ENCODE measurements at places on chromosomes 2 and 18.

DNA sequence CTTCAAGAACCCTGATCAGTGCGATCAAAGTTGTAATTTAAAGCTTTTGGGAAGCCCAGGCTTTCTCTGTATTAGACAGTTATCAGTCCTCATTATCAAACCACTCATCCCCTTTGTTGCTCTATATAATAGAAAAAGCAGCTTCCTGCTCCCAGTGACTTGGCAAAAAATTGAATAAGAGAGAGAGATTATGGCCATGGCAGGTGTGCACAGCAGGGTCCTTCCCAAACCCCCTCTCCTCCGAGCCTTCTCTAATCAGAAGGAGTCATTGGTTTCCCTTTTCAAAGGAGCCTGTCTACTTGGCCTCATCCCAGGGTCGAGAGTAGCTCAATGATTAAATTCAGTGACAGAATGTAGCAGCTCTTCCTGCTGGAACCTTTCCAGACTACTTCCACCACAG is 81.5 kb downstream of the SEMA4F start:
- no peak for DNase-seq

- DNase-seq = no peak
These were observed 21.6 kb downstream of the ADCY3 start for GRCh38 chr2:24898122-24899109.

DNA sequence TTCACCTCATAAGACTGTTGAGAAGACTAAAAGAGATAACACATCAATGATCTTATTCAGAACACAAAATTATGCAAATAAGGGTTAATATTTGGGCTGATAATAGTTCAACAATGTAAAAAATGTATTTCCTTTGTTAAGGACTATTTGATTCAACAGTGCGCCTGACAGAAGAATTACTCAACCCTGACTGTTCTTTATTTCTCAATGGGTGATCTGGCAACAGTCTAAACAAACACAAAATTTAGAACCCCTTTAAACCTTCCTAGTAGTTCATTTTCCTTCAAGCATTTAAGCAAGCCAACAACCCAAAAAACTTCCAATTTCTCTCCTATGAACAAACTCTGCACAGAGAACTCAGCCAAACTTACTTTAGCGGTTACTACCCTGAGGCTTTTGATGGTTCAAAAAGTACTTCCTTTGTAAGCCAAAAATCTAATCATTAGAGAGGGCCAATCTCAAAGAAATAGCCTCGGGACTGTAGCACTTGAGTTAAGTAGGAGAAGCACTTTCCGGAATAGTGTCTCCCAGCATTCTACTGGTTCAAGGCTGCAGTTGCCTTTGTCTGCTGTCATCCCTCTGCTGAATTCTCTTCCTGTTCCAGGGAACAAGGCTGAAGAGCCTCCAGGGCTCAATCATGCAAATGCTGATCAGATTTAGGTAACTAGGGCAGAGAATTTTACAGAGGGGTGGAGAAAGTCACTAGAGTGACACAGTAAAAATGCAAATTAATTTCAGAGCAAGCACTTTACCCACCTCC is 40.9 kb upstream of the MAPK4 start:
- no peak for DNase-seq

- DNase-seq = no peak
These were observed 108.7 kb downstream of the XRCC5 start for GRCh38 chr2:216217904-216218260.

DNA sequence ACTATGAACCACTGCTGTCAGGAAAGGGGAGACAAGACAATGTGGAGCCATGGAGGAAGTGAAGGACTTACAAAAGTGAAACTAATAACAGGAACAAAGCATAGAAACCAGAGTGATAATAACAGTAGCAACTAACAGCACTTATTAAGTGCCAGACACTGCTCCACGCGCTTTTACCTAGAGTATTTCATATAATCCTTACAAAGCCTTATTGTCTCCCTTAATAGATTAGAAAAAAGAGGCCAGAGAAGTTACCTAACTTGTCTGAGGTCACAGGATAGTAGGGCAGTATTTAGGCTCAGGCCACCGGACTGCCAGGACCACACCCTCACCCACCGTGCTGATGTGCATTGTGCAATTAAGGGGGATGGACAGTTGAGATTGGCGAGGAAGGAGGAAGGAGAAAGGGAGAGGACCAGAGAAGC is 98.6 kb upstream of the NFU1 start:
- DNase-seq = no peak

DNA sequence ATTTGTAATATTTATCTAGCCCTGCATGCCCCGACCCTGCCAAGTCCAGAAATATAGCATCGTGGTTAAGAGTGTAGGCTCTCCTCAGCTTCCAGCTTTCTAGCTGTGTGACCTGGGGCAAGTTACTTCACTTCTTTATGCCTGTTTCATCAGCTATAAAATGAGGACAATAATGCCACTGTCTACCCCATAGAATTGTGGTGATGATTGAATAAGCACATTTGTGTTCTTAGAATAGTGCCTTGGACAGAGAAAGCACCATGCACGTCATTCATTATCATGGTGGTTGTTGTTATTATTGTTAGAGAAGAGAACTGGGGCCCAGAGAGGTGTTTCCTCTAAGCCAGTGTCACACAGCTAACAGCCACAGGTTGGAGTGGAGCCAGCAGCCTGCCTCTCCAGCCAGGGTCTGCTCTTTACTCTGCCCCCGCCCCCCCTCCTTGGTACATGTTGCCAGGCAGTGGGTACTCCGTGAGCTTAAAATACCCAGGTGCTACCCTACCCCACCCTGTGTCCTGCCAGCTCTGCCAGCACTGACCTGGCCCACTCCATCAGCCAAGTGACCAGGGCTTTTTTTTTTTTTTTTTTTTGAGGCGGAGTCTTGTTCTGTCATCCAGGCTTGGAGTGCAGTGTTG is 202.1 kb downstream of the CTIF start:
- no peak for DNase-seq

- DNase-seq = no peak
These were observed 97.4 kb downstream of the TNS1 start for GRCh38 chr2:217905395-217905794.

DNA sequence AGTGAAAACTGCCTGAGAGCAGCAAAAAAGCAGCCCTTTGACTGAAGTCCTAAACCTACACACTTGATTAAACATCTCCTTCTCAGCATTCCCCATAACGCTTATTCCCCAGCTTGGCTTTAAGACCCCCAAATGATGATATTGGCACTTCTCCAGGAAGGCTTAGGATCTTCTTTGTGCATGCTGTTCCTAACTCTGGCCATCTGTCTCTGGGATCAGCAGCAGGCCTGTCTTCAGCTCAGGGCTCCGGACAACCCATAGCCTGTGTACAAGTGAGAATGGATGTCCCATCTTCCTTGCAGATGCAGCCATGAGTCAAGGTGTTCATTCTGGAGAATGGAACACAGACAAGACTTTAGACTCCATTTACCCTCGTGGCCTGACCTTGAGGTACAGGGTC is 81.6 kb upstream of the TMEM17 start:
- DNase-seq = no peak

- DNase-seq = no peak
These were observed 5.1 kb downstream of the ABCB11 start for GRCh38 chr2:169026056-169026455.

DNA sequence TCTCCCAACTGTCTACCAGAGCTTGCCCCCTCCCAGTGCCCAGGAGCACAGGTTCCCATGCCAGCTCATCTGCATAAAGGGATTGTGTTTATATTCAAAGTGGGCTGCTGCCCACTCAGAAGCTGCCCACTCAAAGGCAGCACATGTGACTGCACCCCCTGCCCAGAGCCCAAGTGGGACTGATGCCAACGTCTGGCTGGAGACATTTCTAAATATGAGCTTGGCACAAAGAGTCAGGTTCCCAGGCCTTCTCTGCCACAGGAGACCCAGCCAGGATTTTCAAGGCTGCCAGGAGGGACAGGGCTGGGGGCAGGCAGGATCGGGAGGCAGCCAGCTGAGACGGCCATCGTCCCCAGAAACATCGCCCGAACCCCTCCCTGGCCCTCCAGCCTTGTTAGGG is 67.1 kb downstream of the ZBTB7C start:
- no peak for DNase-seq

DNA sequence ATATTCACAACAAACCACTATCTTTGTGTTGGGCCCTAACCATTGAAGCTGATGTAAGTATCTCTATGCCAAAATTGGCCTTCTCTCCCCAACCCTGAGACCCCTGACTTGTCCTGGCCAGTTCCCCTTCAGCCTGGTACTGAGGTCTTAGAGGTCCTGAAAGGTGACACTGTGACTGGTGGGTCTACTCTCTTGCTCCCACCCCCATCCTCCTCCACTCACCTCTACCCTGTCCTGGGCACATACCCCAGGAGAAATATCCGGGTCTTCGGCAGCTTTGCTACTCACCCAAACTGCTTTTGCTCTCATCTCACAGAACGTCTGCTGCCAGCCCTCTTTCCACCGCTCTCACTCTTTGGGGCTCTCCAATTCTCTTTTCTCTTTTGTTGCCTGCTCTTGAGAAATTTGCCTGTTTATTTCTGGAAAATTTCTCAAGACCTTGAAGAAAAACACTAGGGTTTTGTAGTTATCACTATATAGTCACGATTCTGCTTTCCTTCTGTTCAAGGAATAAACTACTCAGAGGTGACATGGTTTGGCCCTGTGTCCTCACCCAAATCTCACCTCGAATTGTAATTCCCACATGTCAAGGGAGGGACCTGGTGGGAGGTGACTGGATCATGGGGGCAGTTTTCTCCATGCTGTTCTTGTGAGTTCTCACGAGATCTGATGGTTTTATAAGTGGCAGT is 133.8 kb upstream of the PKDCC start:
- DNase-seq = no peak

DNA sequence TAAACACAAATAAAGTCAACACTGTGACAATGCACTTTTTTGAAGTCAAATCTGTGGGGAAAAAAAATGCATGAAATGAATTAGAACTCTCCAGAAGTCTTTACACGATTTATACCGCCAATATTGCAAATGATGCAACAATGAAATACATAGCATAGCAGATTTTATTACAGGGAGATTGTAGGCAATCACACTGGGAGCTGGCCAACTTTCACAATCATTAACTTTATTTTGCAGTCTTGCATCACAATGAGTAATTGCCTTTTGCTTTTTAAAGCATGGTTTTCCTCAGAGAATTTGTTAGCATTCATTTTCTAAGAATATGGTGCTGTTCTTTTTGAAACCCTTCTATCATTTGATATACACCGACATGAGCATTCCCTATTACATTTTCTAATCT is 366.4 kb upstream of the FSIP2 start:
- DNase-seq = no peak

- no peak for DNase-seq
These were observed 135.6 kb upstream of the UNC80 start for GRCh38 chr2:209636076-209636475.

DNA sequence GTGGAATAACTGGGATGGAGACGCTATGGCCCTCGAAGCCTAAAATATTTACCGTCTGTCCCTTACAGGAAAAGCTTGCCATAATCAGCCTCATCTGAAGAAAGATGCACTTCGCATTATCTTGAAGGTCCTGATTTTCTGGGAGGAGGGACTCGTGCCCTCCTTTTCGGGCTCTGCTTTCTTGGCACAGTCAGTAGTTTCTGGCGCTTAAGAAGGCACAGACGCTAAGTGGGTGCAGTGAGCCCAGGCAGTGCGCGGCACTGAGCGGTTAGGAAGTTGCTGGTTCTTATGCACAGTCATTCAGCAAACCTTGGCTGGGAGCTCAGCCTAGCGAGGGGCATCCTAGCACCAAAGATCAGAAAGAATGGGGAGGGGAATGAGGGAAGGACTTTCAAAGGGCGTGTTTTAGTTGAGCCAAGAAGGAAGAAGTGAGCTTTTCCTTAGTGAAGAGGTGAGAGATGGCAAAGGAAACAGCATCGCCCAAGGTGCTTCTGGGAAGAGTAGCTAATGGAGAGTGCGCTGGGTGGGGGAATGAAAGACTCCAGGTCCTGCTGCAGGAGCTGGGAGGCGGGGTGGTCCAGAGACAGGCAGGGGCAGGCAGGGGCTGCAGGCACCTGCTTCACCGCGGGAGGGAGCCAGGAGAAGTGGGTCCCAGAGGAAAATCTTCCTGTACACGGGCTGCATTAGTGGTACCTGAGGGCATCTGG is 64.1 kb downstream of the ZCCHC2 start:
- DNase-seq = no peak

- DNase-seq = no peak
These were observed 665.4 kb upstream of the HS6ST1 start for GRCh38 chr2:128984081-128984480.

DNA sequence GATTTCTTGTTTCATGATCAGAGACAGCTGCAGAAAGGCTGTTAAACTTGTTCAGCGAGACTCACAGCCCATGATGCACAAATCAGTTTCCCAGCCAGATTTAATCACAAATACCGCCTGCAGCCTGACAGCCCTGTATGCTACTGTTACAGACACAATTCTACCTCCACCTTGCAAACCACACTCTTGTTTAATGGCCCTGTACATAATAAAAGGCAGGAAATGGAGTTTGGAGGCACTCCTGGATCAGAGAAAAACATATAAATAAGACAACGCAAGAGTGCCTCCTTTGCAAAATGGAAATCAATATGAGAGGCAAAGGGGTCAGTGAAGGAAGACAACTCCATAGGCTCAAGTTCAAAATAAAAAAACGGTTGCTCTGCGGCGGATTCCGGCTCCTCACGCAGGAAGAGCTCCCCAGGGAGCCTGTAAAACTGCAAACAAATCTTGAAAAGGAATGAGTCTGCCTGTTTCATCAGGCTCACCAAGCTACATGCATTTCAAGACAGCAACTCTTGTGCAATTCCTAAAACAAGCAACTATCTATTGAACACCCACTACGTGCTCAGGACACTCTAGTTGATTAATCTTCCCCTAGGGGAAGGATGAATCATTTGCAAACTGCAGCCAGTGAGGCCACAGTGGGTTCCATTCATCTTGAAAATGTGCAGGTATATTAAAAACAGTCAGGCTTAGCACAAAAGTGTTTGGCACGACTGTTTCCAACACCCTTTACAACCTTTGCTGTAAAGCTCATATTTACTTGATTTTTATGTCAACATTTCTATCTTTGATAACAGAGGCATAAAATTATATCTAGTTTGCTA is 37.5 kb downstream of the TBC1D8 start:
- no peak for DNase-seq

DNA sequence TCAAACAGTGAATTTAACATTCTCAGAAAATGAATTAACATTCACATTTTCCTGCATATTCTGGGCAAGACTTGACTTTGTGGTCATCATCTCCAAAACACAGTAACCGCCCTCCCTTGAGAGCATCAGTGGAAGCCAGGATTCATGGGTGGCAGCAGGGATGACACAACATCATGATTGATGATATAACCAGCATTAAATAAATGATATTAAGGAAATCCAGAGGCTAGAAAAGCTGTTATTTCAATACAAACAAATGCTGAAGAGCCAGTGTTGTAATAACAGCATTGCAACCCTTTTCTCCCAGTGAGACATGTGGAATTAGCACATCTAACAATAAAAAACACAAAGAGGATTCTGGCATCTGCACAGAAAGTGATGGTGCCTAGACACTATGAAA is 41.1 kb downstream of the CDC42EP3 start:
- DNase-seq = no peak

DNA sequence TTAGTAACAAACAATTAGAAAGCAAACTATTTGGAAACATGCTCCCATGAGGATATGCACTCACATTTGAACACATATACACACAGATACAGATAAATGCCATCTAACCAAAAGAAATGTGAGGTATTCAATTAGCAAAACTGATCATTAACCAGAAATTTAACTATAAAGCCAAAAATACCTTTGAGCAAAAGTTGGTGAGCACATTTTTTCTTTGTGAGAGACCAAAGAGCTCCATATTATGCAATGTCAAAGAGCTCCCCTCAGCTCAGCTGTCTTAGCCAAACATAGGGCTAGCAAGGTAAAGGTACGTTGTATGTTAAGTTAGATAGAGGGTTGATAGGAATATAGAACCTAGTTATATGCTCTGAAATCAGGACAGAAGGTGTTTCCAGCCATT is 43.8 kb downstream of the CYBRD1 start:
- no peak for DNase-seq

Measured in CD4-positive, alpha-beta T cell treated with Interleukin-6 for 4 hours (primary cell).